Stimulated activated CD4-positive, alpha-beta T cell treated with anti-CD3 and anti-CD28 coated beads, TNF-alpha, amount 100 ng/mL, for 1 hour (primary cell): ENCODE measurements at places on chromosomes 16 and 17.

GRCh38 chr16:4386951-4387565 is 15.4 kb downstream of the VASN start:
- no peak for DNase-seq

DNA sequence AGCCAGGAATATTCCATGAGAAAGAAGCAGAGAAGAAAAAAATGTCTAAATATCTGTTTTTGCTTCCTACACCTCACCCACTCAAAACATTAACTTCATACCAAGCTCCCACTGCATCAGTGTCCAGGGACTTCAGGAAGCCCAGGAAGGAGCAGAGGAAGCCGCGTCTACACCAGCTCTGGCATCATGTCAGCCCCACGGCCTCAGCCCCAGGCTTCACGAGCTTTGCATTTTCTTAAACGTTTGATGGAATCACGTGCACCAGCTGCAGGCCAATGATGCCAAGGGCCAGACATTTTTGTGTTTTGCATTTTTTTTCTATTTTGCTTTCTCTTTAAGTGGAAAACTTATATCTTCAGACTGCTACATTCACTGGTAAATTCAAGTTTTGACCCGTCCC is 48.6 kb downstream of the CDRT4 start:
- no peak for DNase-seq

GRCh38 chr16:50502616-50503011 is 45.6 kb upstream of the NKD1 start:
- no peak for DNase-seq

- DNase-seq, result no peak
Observed at GRCh38 chr17:81999587-81999975, 22.2 kb downstream of the ASPSCR1 start.

GRCh38 chr16:4752351-4753100 is 14.4 kb downstream of the ZNF500 start:
- no peak for DNase-seq

- DNase-seq, result no peak
Observed at GRCh38 chr17:76467809-76468633, 618 bp downstream of the AANAT start.

- no peak for DNase-seq
Observed at GRCh38 chr16:60217787-60218186, 1483.7 kb upstream of the GOT2 start.
